ENCODE measurements at places on chromosomes 1 and 21.

- DNase-seq, result peak; percentile 78
- no peak overlapping the region for H3K27ac ChIP-seq
- H3K27me3 ChIP-seq, result no peaks in the 10 kb centered on the region
- no peaks in the 10 kb centered on the region for H3K36me3 ChIP-seq
- no peaks in the 10 kb centered on the region for H3K4me1 ChIP-seq
Measured at GRCh38 chr1:93844262-93845045, 34.6 kb downstream of the DNTTIP2 start.

GRCh38 chr1:36652586-36652985 is 169.9 kb upstream of the CSF3R start:
- H3K27me3 ChIP-seq, result no peaks in the 10 kb centered on the region
- H3K36me3 ChIP-seq, result no peaks in the 10 kb centered on the region
- no peak overlapping the region for H3K27ac ChIP-seq
- DNase-seq, result no peak

- peaks cover 1% of the 10 kb centered on the region for H3K4me1 ChIP-seq
- peaks cover 11% of the 10 kb centered on the region for H3K27me3 ChIP-seq
Measured at GRCh38 chr1:109504974-109505373, 4.6 kb downstream of the AMIGO1 start.

- no peaks in the 10 kb centered on the region for H3K4me1 ChIP-seq
- no peak for DNase-seq
- no peaks in the 10 kb centered on the region for H3K27me3 ChIP-seq
- H3K4me3 ChIP-seq, result no peak overlapping the region
- H3K27ac ChIP-seq, result no peak overlapping the region
Measured at GRCh38 chr1:207396168-207396746, 57.9 kb upstream of the CR2 start.

DNA sequence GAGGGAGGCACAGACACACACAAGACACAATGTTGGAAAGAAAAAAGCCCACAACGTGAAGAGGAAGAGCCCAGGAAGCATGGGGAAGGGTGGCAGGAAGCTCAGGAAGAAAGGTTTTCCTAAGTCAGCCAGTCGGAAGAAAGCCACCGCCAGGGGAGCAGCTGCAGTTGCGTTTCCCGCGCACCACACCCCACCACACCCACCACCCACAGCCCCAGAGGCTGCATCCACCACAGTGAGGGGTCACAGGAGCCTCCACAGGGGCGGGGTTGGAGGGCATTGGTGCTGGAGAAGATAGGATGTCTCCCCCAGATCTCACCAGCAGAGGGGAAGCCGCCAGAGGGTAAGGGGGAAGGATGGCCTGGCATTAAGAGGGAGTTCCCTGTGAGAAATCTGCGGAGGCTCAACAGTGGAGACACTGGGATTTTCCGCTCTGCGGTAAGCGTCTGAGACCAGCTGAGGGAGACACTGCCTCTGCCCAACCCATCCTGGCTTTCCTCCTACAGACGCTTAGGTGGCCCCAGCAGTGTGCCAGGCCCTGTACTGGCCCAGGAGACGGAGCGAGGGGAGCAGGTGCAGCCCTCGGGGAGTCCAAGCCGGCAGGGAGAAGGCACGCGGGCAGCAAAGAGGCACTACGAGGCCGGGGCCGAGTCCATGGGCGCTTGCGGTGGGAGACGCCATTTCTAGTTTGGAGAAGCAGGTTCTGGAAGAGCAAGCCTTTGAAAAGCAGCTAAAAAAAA is 19.8 kb downstream of the PGLYRP3 start:
- H3K27me3 ChIP-seq, result no peaks in the 10 kb centered on the region
- DNase-seq, result no peak
- H3K4me1 ChIP-seq, result no peaks in the 10 kb centered on the region
- H3K4me3 ChIP-seq, result no peak overlapping the region

DNA sequence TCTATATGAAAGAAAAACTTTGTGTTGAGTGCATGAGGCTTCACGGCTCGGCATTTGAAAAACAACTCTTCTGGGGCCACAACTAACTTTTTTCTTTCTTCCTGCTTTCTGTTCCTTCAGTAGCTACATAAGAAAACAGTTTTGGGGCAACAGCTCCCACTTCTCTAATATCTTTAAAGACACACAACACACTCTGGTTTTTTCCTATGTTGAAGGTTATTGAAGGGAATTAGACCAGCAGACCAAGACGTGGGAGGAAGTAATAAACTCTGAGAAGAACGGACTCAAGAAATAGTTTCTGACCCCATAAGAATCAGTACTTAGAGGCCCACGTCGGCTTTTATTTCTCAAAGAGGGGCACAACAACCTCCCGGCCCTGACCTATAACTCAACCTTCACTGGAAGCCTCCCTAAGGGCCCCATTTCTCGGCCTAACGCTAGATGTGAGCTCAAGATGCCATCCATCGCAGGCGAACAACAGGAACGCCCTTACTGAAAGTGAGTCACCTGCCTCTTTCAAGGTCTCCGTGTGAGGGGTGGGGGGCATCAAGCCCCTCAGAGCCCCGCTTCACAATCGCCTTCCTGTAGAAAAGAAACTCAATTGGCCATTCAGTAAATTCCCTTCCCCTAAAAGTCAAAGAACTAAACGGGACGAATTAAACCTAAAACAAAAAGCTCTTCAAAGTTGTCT is 844 bp downstream of the ZMYM6 start:
- peak; percentile 43 for DNase-seq
- no peak overlapping the region for H3K27ac ChIP-seq
- H3K4me3 ChIP-seq, result peak overlapping the region; percentile 84
- H3K4me1 ChIP-seq, result peaks cover 7% of the 10 kb centered on the region
